Prostate gland (tissue), 2 donors: ENCODE measurements at places on chromosomes 7 and 10. TPM values are rescaled to one million over a fixed set of nuclear protein-coding genes. Genes with fewer than 3 reads are reported as not detected.

The AKR1C8 gene
- not detected for total RNA-seq

The SFRP5 gene
- 0.23 TPM for total RNA-seq

The SRPK2 gene
- total RNA-seq: 99.5 TPM

The CCZ1B gene
- total RNA-seq: 22.7 TPM

The PLXNA4 gene
- total RNA-seq: 2.8 TPM

The HMX2 gene
- total RNA-seq: 1.0 TPM

The FAM20C gene
- 62.0 TPM for total RNA-seq

The FGFBP3 gene
- 2.3 TPM for total RNA-seq

The TMEM229A gene
- total RNA-seq: 51.7 TPM

The PTPRN2 gene
- 26.1 TPM for total RNA-seq

The NANOS1 gene
- total RNA-seq: 5.9 TPM

The MRPL43 gene
- 98.3 TPM for total RNA-seq

The SLC18A3 gene
- total RNA-seq: not detected

The MRPS33 gene
- 43.0 TPM for total RNA-seq

The COBL gene
- total RNA-seq: 46.6 TPM

The OR13A1 gene
- total RNA-seq: not detected

The STEAP4 gene
- 39.6 TPM for total RNA-seq

The AMZ1 gene
- total RNA-seq: not detected

The NUTM2B gene
- total RNA-seq: 6.0 TPM

The SGPL1 gene
- 64.4 TPM for total RNA-seq

The FRAT2 gene
- 43.0 TPM for total RNA-seq

The ACHE gene
- 6.6 TPM for total RNA-seq

The SOSTDC1 gene
- 3.0 TPM for total RNA-seq

The DYNC1I1 gene
- total RNA-seq: 5.1 TPM

The NRG3 gene
- total RNA-seq: 0.97 TPM

The CUZD1 gene
- total RNA-seq: 0.23 TPM

The DNAH11 gene
- 13.3 TPM for total RNA-seq

The GPR26 gene
- total RNA-seq: not detected

The MXI1 gene
- total RNA-seq: 36.3 TPM

The VWDE gene
- 2.7 TPM for total RNA-seq

The PRSS58 gene
- 0.91 TPM for total RNA-seq

The MSS51 gene
- 2.2 TPM for total RNA-seq

The STEAP1B gene
- not detected for total RNA-seq

The AQP1 gene
- 89.4 TPM for total RNA-seq

The C10orf143 gene
- total RNA-seq: 5.6 TPM

The CPA4 gene
- 0.23 TPM for total RNA-seq

The AKR1C3 gene
- total RNA-seq: 12.8 TPM

The C7orf57 gene
- 0.34 TPM for total RNA-seq

The AOAH gene
- 4.1 TPM for total RNA-seq

The RAMP3 gene
- total RNA-seq: 43.5 TPM

The TSPAN12 gene
- total RNA-seq: 14.5 TPM

The DOCK1 gene
- 41.2 TPM for total RNA-seq

The FKBP6 gene
- total RNA-seq: not detected

The SUN3 gene
- total RNA-seq: 4.5 TPM

The KEL gene
- 61.5 TPM for total RNA-seq

The VSTM4 gene
- total RNA-seq: 36.0 TPM

The SAP25 gene
- 19.5 TPM for total RNA-seq

The PRKCQ gene
- total RNA-seq: 0.87 TPM

The CYP2E1 gene
- 3.7 TPM for total RNA-seq

The TMEM130 gene
- 83.6 TPM for total RNA-seq

The TBXAS1 gene
- 19.3 TPM for total RNA-seq

The KCND2 gene
- not detected for total RNA-seq

The STAG3 gene
- total RNA-seq: 37.6 TPM
